Effector memory CD4-positive, alpha-beta T cell (primary cell): ENCODE measurements at places on chromosomes 4 and X.

- peaks cover 53% of the 10 kb centered on the region for H3K36me3 ChIP-seq
- no peak for DNase-seq
- H3K4me1 ChIP-seq, result peaks cover 18% of the 10 kb centered on the region
These were observed 5.9 kb downstream of the CDK16 start for GRCh38 chrX:47224266-47224895.

- H3K27ac ChIP-seq, result no peak overlapping the region
- peaks cover 5% of the 10 kb centered on the region for H3K36me3 ChIP-seq
- DNase-seq, result no peak
These were observed 57.5 kb downstream of the GPR82 start for GRCh38 chrX:41781500-41781899.

DNA sequence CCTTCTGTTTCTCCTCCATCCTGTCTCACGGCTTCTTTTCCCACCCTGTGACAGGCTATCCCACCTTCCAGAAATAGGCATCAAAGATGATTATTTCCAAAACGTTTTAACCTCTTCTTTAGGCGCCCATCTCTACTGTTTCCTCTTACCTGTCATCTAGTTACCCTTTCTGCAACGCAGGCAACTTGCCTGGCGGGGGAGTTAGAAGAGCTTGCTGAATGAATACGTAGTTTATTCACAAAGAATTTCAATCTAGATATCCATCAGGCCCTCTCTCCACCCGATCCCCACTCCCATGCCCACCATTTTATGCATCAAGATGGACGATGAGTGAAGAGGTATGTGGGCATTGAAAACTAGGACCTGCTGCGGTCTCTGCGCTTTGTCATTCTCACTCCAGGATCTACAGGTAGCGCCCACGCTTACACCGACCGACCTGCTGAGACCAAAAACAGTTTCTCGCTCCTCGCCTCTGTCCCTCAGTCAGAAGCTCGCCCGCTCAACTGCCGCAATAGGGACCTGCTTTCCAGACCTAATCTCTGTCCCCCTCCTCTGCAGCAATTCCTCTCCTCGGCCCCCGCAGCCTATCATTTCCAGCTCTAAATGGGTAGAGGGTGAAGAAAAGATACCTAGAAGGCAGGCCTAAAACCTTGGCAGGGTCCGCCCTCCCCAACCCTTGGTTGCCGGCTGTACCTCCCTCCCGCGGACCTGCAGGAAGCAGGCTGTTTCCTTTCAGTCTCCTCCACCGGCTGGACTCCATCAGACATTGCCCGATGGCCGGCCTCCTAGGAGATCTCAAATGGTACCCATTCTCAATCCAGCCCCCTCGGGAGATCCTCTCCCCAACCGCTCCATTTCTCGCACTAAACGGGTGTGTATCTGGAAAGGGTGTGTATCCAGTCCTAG, 624 bp downstream of the BEX5 start:
- H3K27me3 ChIP-seq, result no peaks in the 10 kb centered on the region
- H3K4me1 ChIP-seq, result no peaks in the 10 kb centered on the region
- H3K36me3 ChIP-seq, result no peaks in the 10 kb centered on the region
- H3K4me3 ChIP-seq, result peak overlapping the region; percentile 62
- H3K27ac ChIP-seq, result peak overlapping the region; percentile 71

DNA sequence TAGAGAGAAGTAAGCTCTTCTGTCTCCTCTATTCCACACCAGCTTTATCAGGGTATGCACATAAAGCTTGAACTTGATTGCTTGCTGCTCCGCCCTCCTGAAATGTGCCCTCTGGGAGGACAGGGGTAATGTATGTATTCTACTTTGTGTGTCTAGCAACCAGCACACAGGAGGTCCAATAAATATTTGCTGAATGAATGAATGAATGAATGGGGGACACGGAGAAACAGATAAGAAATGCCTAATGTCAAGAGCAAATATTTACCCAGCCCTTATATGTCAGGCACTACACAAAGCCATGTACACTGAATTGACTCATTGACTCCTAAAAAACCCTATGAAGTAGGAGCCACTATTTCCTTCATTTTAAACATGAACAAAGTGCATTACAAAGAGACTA, 2.3 kb upstream of the MSL3 start:
- H3K4me1 ChIP-seq, result no peaks in the 10 kb centered on the region
- no peak for DNase-seq
- no peaks in the 10 kb centered on the region for H3K36me3 ChIP-seq
- no peaks in the 10 kb centered on the region for H3K27me3 ChIP-seq

- H3K27me3 ChIP-seq, result no peaks in the 10 kb centered on the region
- no peak overlapping the region for H3K4me3 ChIP-seq
- no peak overlapping the region for H3K27ac ChIP-seq
- H3K36me3 ChIP-seq, result no peaks in the 10 kb centered on the region
These were observed 141.9 kb upstream of the ANXA3 start for GRCh38 chr4:78409612-78410202.

DNA sequence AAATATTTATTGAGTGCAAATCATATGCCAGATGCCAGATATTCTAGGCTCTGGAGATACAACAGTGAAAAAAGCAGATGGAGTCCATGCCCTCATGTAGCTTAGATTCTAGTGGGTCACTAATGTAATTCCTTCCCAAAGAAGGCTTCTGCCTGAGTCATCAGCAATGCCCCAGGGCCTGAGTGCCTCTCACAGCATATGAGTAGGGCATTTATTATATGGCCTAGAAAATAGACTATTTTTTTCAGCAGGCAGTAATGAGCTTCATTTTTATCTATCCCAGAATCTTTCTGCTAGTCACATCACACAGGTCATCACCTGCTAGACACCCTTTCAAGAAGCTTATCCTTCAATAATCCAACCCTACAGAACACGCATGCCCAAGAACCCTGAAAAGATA, 22.3 kb downstream of the TMEM31 start:
- H3K27me3 ChIP-seq, result no peaks in the 10 kb centered on the region
- no peak for DNase-seq
- H3K27ac ChIP-seq, result no peak overlapping the region
- H3K4me1 ChIP-seq, result no peaks in the 10 kb centered on the region
- no peaks in the 10 kb centered on the region for H3K36me3 ChIP-seq

- no peak for DNase-seq
- no peak overlapping the region for H3K4me3 ChIP-seq
- no peaks in the 10 kb centered on the region for H3K4me1 ChIP-seq
- H3K27ac ChIP-seq, result no peak overlapping the region
- H3K27me3 ChIP-seq, result no peaks in the 10 kb centered on the region
These were observed 105.7 kb upstream of the AGA start for GRCh38 chr4:177547985-177548384.

DNA sequence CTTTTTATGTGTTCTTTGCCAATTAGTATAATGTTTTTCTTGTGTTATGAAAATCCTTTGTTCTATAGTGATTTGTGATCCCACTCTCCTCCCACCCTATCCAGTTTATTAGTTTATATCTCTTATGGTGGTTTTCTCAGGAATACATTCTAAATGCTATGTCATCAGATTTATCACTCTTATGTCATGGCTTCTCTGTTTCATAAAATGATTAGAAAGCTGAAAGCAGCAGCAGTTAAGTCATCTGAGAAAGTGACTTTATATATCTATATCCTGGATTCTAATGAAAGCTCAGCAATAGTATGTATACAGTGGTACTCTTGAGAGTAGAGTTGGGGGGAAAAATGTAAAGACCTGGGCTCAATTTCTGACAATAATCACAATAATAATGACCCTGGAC, 41.2 kb downstream of the NCAPG start:
- no peak overlapping the region for H3K27ac ChIP-seq
- no peak for DNase-seq
- no peak overlapping the region for H3K4me3 ChIP-seq
- no peaks in the 10 kb centered on the region for H3K27me3 ChIP-seq

- no peaks in the 10 kb centered on the region for H3K27me3 ChIP-seq
- H3K4me1 ChIP-seq, result no peaks in the 10 kb centered on the region
- no peak overlapping the region for H3K27ac ChIP-seq
- H3K4me3 ChIP-seq, result no peak overlapping the region
- no peaks in the 10 kb centered on the region for H3K36me3 ChIP-seq
These were observed 267.4 kb downstream of the IL1RAPL2 start for GRCh38 chrX:104833401-104833800.

DNA sequence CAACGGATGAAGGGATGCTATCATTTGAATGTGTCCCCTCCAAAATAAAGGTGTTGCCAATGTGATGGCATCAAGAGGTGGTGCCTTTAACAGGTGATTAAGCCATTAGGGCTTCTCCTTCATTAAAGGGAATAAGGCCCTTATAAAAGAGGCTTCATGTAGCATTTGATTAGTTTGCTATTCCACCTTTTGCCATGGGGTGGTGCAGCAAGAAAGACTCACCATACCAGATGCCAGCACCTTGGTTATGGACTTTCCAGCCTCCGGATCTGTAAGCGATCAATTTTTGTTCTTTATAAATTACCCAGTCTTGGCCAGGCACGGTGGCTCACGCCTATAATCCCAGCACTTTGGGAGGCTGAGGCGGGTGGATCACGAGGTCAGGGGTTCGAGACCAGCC, 7.9 kb upstream of the SLC25A43 start:
- no peak for DNase-seq
- H3K4me1 ChIP-seq, result no peaks in the 10 kb centered on the region
- H3K4me3 ChIP-seq, result no peak overlapping the region
- H3K27ac ChIP-seq, result no peak overlapping the region
- no peaks in the 10 kb centered on the region for H3K27me3 ChIP-seq

DNA sequence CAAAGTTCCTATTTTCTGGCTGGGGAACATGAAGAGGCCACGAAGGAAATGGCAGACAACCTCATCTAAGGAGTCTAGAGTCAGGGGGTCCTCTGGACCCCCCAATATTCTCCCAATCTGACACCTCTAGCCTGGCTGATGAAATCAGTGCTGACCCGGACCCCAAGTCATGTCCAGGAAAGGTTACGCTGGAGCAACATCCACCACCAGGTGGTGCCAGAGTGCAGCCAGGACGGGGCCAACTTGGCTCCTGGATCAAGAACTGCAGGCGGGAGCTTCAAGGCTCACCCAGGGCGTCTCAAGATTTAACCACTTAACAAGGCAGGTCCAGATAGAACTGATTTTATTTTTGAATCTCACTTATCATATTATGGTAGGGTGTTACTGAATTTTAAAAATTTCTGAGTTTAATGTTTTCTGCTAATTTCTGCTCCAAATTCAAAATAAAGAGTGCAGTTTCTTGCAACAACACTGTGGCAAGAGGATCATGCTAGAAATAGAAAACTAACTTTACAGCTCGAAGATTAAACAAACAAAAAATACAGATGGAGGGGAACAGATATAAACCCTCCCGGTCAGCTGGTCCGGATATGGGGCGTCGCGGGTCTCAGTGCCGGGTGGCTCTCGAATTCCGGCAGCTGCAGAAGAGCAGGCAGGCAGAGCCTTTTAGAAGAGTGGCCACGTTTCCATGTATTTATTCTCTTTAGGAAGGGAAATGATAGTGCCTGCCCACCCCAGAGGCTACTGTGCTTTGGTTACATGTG, 135.5 kb downstream of the AFAP1 start:
- H3K4me1 ChIP-seq, result no peaks in the 10 kb centered on the region
- H3K27me3 ChIP-seq, result no peaks in the 10 kb centered on the region
- H3K36me3 ChIP-seq, result peaks cover 17% of the 10 kb centered on the region
- no peak overlapping the region for H3K4me3 ChIP-seq

DNA sequence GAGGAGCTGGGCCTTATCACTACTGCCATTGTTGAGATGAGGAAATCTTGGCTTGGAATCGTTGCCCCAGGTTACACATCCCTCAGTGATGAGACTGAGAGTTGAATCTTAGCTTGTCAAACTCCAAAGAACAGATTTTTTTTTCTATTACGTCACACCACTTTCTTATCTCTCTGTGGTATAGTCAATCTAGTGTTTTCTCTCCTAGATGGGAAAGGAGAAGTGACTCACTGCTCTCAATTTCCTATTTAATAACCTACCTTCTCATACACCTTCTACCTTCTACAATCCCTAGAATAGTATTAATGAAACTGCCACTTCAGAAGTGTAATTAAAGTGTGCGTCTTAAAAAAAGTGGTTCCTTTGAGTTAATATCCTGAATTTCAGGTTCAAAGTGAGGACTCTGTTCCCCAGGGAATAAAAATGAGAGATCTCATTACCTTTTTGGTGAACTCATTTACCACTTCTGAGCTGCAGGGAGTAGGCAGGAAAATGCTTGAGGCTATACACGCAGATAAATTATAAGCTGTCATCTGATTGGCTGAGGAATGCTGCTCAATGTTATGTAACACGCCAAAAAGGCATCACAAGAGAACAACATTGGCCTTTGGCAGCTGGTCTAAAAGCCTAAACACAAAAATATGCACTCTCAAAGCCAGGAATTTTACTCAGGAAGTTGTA, 59.3 kb downstream of the MAD2L1 start:
- H3K27ac ChIP-seq, result no peak overlapping the region
- H3K4me3 ChIP-seq, result no peak overlapping the region
- no peak for DNase-seq
- no peaks in the 10 kb centered on the region for H3K36me3 ChIP-seq
- no peaks in the 10 kb centered on the region for H3K27me3 ChIP-seq

GRCh38 chr4:4640692-4641091, 98.8 kb upstream of the STX18 start:
- no peak overlapping the region for H3K27ac ChIP-seq
- no peaks in the 10 kb centered on the region for H3K4me1 ChIP-seq
- DNase-seq, result no peak
- no peak overlapping the region for H3K4me3 ChIP-seq

GRCh38 chr4:17512973-17513665, 1.2 kb upstream of the QDPR start:
- no peak overlapping the region for H3K27ac ChIP-seq
- no peaks in the 10 kb centered on the region for H3K36me3 ChIP-seq
- peaks cover 11% of the 10 kb centered on the region for H3K4me1 ChIP-seq
- H3K27me3 ChIP-seq, result peaks cover 3% of the 10 kb centered on the region
- H3K4me3 ChIP-seq, result no peak overlapping the region
